ENCODE measurements at places on chromosomes 4 and X.

- no peak for DNase-seq
Observed at GRCh38 chr4:15684498-15684897, 2.9 kb downstream of the FAM200B start.

- DNase-seq, result no peak
Observed at GRCh38 chrX:41722214-41722613, 1.8 kb upstream of the GPR82 start.

- DNase-seq, result no peak
Observed at GRCh38 chr4:3816256-3816825, 50.2 kb downstream of the ADRA2C start.

- DNase-seq, result no peak
Observed at GRCh38 chr4:152424977-152425376, 110.9 kb downstream of the FBXW7 start.

DNA sequence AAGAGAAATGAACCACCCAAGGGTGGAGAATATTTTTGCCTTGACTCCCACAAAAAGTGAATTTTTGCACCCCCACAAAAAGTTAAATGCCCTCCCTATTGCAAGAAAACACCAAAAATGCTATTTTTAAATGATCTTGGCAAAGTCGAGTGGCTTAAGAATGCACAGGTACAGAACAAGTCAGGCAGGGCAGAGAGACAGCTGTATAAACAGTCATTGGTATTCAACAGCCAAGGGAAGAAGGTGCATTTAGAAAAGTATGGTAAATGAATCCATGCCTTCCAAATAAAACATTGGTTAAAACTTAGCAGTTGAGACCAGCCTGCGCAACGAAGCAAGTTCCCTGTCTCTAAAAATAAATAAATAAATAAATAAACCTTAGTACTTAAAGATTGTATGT lies 169.3 kb downstream of the CHIC2 start:
- DNase-seq, result no peak

GRCh38 chr4:74072739-74073138 lies 26.3 kb downstream of the CXCL2 start:
- DNase-seq, result no peak

All from T-helper 1 cell (primary cell).